ENCODE measurements at places on chromosomes 4 and X.

DNA sequence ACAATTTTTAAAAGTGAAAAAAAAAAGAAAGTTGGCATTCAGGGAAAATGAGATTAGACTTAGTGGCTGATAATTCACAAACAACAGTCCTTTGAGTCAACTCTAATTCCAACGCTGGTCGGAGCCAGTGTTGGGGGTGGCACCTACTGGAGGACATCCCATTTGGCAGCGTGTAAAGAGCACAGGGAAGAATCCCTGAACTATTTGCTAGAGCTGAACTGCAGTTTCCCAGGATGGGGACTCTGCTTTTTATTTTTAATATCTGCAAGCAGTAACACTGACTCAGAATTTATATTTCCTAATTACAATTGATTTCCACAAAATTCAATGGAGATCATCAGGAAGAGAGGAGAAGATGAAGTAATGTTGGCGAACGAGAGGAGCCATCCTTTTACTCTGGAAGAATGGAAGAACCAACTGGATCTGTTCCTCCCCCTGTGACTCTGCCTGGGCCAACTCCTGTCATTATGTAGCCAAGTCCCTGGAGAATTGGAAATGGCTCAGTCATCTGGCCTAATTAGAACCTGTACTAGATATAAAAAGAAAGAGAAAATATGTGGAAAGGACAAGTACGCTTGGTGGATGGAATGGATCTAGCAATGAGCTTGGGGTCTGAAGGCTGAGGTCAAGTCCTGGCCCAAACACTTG lies 76.7 kb downstream of the IRF2 start:
- DNase-seq = no peak

DNA sequence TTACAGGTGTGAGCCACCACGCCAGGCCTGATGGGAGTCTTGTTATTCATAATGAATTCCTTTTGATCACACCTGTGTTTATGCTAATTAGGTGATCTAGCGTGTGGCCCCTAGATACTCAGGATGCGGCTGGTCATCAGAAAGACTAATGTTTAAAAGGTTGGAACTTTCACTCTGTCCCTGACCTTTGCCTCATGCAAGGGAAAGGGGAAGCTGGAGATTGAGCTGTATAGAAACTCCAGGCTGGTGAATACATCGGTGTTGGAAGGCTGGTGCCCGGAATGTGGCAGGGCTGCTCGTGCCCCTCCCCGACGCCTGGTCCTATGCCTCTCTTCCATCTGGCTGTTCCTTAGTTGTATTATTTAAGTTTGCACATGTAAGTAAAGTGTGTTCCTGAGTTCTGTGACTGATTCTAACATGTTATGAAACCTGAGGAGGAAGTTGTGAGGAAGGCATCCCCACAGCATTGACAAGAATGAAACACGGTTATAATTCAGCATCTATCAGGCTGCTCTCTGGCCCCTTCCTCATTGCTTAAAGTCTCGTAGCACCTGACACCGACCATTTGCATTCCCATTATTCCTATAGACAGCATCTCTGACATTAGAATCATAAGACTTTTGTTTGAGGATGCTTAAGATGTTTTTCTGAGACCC lies 28.9 kb downstream of the CASP3 start:
- DNase-seq = peak; percentile 66

DNA sequence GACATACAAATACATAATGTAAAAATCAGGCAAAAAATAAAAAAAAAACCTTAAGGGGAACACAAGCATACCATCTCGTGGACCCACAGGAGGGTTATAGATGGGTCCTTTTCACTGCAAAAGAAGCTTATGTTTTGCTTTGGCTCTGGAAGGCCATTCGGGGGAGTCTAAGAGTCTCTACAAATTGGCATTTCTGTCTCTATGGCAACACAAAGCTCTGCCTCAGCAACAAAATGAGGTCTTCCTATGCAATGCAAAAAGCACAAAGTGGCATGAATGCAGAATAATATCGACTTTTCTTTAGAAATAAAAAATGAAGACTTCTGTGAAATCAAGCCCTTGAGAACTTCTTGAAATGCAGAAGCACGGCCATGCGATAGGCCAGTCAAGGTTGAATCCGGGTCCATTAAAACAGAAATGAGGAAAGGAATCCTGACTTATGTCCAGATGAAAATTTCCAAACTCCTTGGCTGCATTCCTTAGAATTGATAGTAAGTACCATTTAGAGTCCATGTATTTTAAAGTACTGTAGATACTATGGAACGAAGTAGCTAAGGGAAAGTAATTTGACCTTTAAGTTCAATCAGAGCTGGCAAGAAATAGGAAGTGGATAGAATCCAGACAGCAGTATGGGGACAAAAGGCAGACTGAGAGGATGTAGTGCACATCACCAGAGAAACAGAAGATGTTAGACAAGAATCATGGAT lies 63.7 kb upstream of the PDLIM3 start:
- DNase-seq = no peak

GRCh38 chr4:75048208-75048879 lies 115.4 kb downstream of the PARM1 start:
- DNase-seq = no peak

GRCh38 chr4:60359746-60360367 lies 840.3 kb upstream of the ADGRL3 start:
- no peak for DNase-seq

DNA sequence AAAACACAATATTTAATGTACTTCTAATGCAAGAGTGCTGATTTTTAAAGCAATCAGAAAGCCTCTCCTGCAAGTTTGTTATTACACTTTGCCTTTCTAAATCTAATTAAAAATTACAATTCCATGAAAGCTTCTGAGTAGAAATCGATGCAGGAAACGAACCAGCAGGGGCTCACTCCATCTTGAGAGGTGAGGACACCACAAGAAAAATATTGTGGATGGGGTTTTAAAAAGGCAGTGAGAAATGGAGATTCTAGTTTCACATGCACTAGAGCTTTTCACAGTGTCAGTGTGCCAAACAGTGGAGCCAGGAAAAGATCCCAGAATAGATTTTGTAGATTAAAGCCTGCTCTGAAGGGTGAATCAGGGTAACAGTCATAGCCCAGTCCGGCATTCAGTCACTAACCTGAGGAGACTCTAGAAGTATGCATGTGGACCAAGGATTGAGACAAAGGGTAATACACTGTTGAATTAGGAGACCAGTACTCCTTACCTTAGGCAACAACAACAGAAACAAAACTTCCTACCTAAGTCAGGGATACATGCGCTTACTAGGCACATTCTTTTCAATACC lies 362.3 kb downstream of the NAF1 start:
- no peak for DNase-seq

- DNase-seq = no peak
These were observed 7.3 kb downstream of the PPP1R3F start for GRCh38 chrX:49276671-49277534.

GRCh38 chrX:53547668-53548067 lies 113.5 kb upstream of the HSD17B10 start:
- DNase-seq = no peak

GRCh38 chrX:69493193-69493592 lies 10.9 kb upstream of the NALF2 start:
- no peak for DNase-seq

DNA sequence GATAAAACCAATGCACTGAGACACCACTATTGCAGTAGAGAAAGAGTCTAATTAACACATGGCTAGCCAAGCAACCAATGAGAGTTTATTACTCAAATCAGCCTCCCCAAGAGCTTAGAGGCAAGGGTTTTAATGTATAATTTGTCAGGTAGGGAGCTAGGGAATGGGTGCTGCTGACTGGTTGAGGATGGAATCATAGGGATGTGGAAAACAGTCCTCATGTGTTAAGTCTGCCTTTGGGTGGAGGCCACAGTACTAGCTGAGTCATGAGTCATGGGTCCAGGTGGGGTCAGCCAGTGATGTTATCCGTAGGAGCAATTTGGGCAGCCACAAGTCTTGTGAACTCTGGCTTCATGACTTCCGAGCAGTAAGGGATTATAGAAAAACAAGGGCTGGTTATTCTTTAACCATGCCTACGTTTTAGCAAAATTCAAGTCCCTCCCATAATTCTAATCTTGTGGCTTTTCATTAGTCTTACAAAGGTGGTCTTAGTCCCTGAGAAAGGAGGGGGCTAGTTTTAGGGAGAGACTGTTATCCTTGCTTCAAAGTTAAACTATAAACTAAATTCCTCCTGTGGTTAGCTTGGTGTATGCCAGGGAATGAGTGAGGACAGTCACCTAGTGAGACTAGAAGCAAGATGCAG lies 25.1 kb upstream of the PLAC8 start:
- no peak for DNase-seq

DNA sequence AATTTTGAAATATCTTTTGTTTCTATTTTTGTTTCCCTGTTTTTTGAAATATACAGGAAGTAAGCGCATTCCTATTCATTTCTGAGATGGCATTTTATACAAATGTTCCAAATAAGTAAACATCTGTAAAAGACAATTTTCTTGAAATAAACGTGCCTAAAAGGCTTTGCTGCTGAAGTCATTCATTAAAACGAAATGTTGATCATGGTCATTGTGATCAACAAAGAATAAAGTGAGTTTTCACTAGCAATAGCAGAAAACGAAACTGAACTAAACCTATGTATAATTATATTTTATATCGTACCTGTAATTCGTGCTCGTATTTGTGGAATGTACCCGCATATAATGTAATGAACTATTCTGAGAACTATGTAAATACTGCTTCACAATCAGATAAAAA lies 221.2 kb downstream of the MGST2 start:
- peak; percentile 16 for DNase-seq

All from inflammatory macrophage treated with lipopolysaccharide for 4 hours (primary cell).